Activated T-helper 2 cell treated with anti-CD3 and anti-CD28 coated beads, Interferon-gamma antibody, Interleukin-2, Interleukin-4, amounts not matched to agents 10 μg/mL and 5 μg/mL and 100 μg/mL, durations not matched to agents 14 hours and 24 hours and 36 hours (primary cell): ENCODE measurements at places on chromosomes 11 and 22. TPM values are rescaled to one million over a fixed set of nuclear protein-coding genes. Genes with fewer than 3 reads are reported as not detected.

RAB36 gene
- total RNA-seq: not detected in 2 replicates

- DNase-seq: no peak
Measured at GRCh38 chr11:124339396-124340141, 19.6 kb upstream of the OR8D2 start.

DNA sequence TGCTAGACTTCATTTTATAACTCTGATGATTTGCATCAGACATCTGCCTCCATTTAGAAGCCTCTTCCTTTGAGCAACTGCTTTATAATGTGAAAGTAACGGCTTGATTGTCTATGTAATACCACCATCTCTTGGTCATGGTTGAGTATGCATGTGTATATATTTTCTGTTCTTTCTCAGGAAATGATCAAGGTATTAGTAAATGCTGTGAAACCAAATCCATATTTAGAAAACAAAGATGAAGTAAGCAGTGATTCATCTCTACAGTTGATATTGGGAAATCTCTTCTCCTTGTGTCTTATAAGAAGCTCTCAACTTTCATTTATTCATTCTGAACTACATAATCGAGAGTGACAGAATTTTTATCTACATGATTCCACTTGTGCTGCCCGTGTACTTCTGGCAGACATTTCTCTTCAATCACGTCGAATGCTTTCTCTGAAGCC lies 104.6 kb upstream of the ANO3 start:
- DNase-seq: no peak

- DNase-seq: no peak
Measured at GRCh38 chr11:87529486-87529885, 491.8 kb downstream of the TMEM135 start.

DNA sequence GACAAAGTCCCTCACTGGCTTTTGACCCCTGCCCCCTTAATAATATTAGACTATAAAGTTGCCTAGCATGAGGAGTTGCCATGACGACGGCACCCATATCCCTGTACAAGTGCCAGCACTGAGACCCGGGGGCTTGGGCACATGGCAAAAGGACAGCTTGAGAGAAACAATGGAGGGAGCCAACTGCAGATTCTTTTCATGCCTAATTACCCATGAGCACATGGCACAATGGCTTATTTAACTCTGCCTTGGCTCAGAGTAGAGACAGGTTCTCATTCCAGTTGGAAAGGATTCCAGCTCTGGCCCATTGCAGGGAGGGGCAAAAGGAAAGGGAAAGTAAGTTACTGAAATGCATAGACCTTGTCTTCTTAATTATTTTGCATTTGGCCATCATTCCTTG lies 261.2 kb upstream of the UBASH3B start:
- DNase-seq: no peak

PATE4 gene
- total RNA-seq: not detected in 2 replicates

TSPAN18 gene
- total RNA-seq: 0.87 and 1.1 TPM in 2 replicates

DNA sequence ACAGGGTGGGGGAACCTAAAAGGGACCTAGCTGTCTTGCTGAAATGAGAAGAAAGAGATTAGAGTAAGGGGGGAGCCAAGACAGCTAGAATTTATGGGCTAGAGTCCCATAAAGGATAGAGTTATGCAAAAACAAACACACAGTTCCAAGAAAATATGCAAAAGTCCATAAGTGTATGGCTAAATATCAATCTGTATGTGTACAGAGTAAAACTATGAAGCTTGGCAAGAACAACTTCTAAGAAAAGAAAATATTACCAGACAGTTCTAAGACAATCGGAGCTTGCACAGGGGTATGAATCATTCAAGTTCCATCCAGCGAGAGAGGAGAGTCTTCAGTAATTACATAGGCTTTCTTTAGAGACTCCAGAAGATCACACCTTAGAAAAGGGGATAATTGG lies 41.8 kb downstream of the GDPD4 start:
- no peak for DNase-seq

GAL3ST3 gene
- total RNA-seq: 0.18 TPM in 1 of 2 replicates, not detected in the other

GRCh38 chr11:58059007-58059350 lies 28.2 kb downstream of the OR6Q1 start:
- no peak for DNase-seq

DNA sequence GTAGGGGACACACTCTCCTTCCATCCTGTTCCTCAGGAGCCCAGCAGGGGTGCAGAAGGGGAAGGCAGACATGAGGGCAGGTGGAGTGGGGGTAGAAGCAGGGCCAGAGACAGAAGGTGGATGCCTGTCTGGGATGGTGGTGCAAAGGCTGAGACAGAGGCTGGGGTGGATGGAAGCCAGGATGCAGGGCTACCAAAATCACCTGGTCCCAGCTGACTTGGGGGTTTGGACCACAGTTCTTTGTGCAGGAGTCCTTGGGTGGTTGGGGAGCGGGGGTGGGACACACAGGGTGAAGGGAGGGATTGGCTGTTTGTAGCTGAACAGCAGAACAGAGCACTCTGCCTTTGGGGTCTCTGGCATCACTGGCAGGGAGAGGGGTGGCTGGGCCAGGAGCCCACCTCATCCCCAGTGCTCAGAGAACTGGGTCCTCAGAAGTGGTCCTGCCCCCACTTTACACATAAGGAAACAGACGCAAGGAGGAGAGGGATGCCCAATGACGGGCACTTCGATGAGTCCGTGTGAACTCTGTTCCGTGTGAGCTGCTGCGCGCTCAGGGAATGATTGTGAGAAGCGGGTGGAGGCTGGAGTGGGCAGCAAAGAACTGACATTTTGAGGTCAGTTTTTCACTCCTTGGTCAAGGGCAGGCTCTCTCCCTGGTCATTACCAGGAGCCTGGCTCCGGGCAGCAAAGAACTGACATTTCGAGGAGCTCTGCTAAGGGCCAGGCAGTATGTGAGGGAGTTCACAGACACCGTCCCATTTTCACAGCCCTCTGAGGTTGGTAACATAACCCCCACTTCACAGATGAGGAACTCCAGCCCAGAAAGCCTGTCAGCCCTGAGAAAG lies 1.9 kb downstream of the TAGLN start:
- DNase-seq: no peak

DNA sequence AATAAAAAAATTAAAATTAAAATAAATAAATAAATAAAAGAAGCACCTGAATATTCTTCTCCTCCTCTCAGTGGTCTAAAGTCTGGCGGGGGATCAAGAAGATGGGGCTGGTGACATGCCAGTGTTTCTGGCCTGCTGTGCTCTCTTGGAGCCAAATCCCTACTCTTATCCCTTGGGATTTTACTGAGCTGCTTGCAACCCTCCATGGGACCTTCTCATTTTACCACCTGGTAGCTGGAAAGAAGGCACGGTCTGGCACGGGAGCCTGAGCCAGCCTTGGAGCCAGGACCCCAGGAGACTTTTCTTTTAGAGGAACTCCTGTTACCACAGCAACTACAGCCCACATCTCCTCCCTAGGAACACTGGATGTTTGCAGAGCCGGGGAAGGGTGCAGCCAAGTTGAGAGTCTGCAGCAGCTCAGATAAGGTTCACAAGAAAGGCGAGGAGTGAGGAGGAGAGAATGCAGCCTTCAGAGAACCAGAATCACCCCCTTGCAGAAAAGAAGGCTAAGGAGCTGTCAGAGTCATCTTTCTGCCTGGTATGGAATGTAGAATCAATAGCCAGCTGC lies 21.4 kb downstream of the CD6 start:
- DNase-seq: no peak

- DNase-seq: no peak
Measured at GRCh38 chr11:92087725-92088537, 136.7 kb upstream of the FAT3 start.

- DNase-seq: no peak
Measured at GRCh38 chr11:109864834-109865547, 228.2 kb upstream of the ZC3H12C start.

- DNase-seq: no peak
Measured at GRCh38 chr11:112795142-112795815, 165.9 kb upstream of the NCAM1 start.

GRCh38 chr11:79931692-79932091 lies 490.9 kb upstream of the TENM4 start:
- DNase-seq: no peak

GRCh38 chr11:9462172-9462799 lies 1.5 kb downstream of the ZNF143 start:
- no peak for DNase-seq

TMEM191C gene
- 0.52 and 0.69 TPM in 2 replicates for total RNA-seq

DNA sequence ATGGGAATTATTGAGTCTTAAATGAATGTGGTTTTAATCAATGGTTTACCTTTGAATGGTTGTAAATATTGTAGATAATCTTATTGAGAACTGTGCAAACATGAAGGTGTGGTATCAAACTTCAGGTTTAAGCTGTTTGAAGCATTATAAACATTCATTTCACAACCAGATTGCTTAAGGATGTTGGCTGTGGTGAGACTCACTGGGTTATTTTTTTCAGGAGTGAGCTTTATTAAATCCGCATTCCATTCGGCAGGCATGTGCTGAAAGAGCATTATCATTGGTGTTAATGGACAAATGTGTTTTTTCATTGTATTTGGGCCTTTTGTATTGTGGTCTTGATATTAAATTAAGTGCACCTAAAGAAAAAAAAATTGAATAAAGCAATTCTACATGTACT lies 9.7 kb downstream of the MMP3 start:
- no peak for DNase-seq

DNA sequence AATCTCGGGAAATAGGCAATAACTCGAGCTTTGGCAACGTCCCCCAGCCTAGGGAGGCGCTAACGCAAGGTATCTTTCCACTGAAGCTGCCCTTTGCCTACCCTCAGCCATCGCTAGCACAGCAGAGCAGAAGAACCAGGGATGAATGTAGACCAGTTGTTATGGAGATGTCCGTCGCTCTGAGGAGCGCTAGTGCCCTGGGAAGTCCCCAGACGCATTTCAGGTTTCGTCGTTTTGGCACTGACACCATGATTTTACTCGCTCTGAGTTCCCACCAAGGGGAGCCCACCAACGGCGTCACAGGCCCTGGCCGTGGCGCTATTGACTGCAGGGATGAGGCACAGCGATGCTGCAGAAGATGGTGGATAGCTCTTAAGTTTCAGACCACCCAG lies 22.7 kb upstream of the BDNF start:
- DNase-seq: no peak
